Fibroblast of skin of right quadriceps (primary cell): ENCODE measurements at places on chromosomes 2 and 18.

- peak; percentile 39 for DNase-seq
Observed at GRCh38 chr2:55419233-55419678, 400 bp downstream of the CCDC88A start.

DNA sequence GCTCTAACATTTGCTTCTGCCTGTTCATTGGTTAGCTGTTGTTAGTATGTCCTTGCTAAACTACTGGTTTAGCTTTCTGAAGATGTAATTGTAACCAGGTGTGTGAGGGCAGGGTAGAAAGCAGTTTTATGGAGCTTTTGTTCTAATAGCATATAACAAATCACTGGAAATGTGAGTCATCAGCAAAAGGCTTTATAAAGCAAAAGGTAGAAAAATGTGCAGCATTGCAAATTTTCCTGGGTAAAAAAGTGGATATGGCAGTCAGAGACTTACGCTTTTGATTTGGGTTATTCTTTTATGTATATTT, 85.3 kb downstream of the ZNF407 start:
- peak; percentile 65 for DNase-seq

DNA sequence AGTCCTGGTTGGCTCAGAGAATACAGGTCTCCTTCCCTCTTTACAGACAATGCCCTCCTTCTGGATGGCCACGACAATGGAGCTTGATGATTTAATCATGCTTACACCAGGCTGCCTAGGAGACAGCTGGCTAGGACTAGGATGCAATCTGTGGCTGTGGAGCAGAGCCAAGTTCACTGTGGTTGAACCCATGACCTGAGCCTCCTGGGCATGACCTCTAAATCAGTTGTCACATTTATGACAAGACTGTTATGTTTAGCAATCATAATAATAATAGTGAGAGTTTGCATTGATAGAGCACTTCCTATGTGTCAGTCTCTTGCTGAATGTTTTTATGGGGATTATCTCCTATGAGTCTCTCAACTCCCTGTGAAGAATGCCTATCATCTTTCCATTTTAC, 244.1 kb downstream of the ICOS start:
- DNase-seq: no peak

- DNase-seq: peak; percentile 18
Observed at GRCh38 chr2:77161009-77161408, 361.2 kb downstream of the LRRTM4 start.

GRCh38 chr2:240560480-240561324, 545 bp downstream of the DUSP28 start:
- peak; percentile 97 for DNase-seq

- no peak for DNase-seq
Observed at GRCh38 chr2:29573612-29574011, 347.8 kb downstream of the ALK start.

DNA sequence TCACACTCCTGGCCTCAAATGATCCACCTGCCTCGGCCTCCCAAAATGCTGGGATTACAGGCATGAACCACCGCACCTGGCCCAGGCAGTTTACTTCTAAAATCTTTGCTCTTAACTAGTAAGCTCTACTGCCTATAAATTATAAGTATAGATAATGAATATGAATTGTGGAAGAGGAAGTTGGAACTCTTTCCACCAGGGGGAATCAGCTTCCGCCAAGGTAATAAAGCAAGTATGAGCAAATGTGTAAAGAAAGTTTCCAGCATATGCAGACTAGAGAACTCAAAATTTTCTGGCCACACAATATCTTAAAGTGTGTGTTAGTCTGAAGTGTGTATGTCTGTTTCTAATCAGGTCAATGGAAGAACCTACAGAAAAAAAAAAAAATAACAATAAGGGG, 68.1 kb downstream of the RMDN2 start:
- DNase-seq: peak; percentile 55

GRCh38 chr2:101415884-101416283, 28.6 kb upstream of the CREG2 start:
- no peak for DNase-seq

GRCh38 chr2:150880986-150881385, 380.7 kb downstream of the RBM43 start:
- no peak for DNase-seq

DNA sequence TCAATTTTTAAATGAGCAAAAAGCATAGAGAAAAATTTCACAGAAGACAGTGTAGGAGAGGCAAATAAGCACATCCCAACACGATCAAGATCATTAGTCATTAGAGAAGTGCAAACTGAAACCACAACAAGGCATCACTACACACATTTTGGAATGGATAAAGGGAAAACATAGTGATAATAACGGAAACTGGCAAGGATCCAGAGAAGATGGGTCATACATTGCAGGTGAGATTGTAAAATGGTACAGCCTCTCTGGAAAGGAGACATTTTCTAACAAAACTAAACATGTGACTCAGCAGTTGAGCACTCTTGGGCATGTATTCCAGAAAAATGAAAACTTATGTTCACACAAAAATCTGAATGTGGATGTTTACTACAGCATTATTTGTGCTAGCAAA, 98.3 kb upstream of the TMEM17 start:
- DNase-seq: peak; percentile 14

DNA sequence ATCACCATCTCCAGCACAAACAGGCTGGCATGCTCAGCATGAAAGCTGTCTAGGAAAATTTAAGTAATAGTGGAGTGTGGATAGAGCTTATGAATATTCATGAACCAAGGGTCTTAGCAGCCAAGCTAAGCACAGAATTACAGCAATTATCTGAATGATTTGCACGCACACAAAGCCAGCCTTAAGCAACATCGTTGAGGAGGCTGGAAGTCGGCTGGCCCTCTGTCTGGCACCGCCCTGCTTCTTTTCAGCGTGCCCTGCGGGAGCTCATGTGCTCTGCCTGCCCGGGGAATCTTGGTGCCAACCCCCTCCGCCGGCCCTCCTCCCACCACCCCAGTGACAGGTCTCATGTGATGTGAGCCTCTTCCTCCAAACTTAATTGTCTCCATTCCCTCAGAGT, 540.1 kb downstream of the CMPK2 start:
- DNase-seq: no peak

- DNase-seq: peak; percentile 7
Observed at GRCh38 chr2:16044946-16045456, 104.7 kb downstream of the MYCN start.

GRCh38 chr2:67256892-67257291, 140.2 kb upstream of the ETAA1 start:
- peak; percentile 81 for DNase-seq

GRCh38 chr18:24811950-24812681, 351.7 kb downstream of the HRH4 start:
- no peak for DNase-seq

- no peak for DNase-seq
Observed at GRCh38 chr18:54529444-54529843, 61.6 kb upstream of the DYNAP start.

GRCh38 chr2:158489366-158490112, 32.8 kb downstream of the PKP4 start:
- DNase-seq: no peak

DNA sequence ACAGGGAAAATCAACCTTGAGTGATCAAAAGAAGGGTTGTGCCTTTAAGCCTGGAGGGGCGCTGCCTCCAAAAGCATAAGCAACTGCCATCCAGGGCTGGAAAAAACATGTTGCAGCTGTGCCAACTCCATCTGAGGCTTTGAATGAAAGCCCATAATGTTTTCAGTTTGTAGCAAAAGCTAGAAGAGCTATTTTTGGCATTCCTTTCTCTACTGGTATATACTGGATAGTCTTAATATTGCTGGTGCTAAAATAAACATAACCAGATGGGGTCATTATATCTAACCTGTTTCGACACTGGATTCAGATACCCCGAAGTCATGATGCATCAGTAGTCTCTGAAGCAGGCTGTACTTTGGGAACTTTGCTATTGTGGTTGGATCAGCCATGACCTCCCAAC, 25.1 kb downstream of the ANXA4 start:
- peak; percentile 36 for DNase-seq

DNA sequence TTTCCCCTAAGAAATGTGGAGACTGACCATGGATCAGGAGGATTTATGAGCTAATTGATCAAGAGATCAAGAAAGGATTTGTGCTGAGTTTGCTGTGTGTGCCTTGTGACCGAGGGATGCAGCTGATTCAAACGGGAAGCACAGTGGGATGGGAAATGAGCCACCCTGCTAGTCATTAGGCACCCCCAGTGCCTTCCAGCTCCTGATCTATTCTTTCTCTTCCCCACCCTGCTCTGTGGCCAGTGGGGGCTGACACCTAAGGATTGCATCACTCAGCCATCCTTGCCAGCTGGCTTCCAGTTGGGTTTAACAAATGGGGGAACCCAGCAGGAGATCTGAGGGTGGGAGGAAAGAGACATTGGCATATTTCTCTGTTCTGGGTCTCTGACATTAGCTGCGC, 132.2 kb upstream of the CXCR4 start:
- DNase-seq: no peak

- no peak for DNase-seq
Observed at GRCh38 chr2:16287281-16287680, 346.9 kb downstream of the MYCN start.

DNA sequence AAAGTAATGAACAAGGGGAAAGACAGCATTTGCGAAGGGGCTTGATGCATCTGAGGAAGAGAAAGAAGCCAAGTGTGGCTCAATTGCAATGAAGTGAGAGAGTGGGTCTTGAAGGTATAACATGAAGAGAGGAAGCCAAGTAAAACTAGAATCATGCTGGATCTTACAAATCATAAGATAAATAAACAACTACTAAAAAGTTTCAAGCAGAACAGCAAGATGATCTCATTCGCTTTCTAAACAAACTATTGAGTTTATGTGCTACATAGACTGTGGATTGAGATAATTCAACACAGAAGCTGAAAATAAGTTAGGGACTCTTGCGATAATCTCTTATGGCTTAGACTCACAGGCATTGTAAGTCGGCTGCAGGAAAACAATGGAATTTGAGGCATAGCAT, 1310.5 kb upstream of the NRXN1 start:
- no peak for DNase-seq

DNA sequence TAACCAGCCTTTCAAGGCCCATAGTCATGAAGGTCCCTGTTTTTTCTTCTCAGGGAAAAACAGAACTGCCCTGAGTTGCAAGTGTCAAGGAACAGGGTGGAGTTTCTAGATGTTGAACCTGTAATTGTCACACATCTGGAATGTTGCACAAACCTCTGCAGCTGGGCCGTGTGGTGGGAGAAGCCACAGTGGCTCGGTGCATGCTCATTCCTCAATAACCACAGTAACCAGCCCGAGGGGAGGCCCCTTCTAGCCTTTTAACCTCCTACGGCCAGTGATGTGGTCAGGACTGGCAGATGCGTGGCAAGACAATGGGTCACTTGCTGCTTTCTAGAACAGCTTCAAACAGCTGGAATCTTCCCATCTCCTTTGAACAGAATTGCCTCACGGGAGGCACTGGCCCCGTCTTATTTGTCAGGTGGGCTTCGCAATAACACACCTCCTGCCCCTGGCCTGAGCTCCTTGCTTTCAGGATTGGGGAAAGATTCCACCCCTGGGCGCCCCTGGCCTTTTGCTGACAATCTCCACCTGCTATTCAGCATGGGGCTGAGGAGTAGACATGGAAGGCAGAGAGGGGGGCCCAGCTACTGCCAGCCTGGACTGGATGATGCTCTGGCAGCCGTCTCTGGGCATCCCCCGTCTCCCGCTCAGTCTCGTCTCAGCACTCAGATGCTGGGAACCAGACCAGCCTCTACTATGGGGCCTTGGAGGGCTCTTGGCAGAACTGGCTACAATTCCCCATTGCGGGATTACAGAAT, 102.9 kb downstream of the KLHL29 start:
- peak; percentile 20 for DNase-seq

DNA sequence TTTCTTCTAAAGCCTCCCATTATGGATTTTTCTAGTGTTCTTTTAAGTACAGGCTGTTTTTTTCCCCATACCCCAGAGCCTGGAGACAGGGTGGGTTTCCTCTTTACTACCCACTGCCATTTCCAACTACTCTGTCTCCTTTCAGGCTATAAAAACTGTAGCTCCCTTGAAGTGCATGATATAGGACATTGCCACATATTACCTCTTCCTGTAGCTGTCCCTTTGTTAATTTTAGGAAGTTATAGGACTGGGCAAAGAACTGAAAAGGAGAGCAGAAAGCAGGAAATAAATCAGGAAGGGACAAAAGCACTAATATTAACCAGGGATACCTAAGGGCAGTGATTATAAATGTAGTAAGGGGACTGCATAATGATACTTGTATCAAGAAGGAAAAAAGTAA, 54.1 kb downstream of the VIL1 start:
- no peak for DNase-seq

DNA sequence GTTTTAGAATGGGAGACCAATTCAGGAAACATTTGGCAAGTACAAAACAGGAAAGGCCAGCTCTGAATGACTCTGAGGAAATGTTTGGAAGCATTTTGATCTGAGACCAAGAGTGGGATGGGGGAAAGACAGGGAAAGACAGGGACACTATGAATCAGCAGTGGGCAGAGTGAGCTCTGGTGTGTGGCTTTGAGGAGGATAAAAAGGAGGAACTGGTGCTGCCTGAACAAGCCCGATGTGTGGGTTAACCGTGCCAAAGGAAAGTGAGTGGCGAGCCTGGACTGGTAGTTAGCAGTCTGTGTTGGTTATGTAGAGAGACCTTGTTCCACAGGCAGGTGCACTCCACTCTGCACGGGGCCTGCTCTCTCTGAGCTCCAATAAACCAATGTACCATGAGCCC, 5.3 kb downstream of the MFSD6 start:
- no peak for DNase-seq

DNA sequence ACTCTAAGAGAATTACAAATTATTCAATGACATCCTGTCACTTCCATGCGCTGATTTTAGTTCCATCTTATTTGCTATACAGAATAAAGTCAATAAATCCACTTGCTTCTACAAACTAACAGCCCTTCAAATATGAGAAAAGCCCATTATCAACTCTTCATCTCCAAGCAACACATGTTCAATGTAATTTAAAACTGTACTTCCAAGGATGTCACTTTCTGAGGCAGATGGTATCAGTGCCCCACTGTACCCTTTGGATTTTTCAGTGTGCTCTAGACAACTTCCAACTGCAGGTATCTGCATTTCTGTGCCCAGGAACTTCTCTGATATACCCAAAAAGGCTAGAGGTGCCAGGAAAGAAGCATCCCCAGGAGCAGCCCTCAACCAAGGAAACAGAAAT, 87.6 kb downstream of the SMAD2 start:
- DNase-seq: no peak

DNA sequence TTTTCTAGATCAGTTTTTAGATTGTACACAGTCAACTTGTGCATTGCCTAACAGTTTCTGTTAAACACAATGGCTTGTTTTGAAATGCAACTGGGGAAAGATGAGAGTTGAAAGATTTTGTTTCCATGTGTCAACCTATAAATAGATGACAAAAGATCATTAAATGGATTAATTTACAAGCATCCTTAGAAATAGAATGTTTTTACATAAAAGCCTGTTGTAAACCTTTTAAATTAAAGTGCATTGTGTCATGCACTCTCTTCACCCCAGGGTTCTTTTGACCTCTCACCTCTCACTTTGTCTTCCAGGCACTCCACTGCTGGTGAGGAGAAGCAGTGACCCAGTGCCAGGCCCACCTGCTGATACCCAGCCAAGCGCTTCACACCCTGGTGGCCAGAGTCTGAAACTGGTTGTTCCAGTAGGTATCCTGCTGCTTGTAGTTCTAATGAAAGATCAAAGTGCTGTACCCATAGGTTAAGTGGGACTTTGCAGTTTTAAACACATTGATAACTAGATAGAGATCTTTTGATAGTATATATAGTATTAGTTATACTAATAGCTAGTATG, 502.1 kb downstream of the PARD3B start:
- no peak for DNase-seq

- DNase-seq: no peak
Observed at GRCh38 chr2:217797661-217798069, 205.1 kb downstream of the TNS1 start.
